ENCODE measurements at places on chromosomes 7 and 10.
A peak's percentile ranks its signal among the peaks of the same experiment; 100 is the strongest.

GRCh38 chr7:149459540-149460452 is 1.1 kb downstream of the ZNF777 start:
- no peak for DNase-seq

GRCh38 chr7:143361552-143362130 is 872 bp downstream of the FAM131B start:
- no peak for DNase-seq

GRCh38 chr7:121913947-121914675 is 41.1 kb downstream of the PTPRZ1 start:
- no peak for DNase-seq

- DNase-seq: peak; percentile 37
Measured at GRCh38 chr7:47088329-47089067, 493.4 kb downstream of the TNS3 start.

DNA sequence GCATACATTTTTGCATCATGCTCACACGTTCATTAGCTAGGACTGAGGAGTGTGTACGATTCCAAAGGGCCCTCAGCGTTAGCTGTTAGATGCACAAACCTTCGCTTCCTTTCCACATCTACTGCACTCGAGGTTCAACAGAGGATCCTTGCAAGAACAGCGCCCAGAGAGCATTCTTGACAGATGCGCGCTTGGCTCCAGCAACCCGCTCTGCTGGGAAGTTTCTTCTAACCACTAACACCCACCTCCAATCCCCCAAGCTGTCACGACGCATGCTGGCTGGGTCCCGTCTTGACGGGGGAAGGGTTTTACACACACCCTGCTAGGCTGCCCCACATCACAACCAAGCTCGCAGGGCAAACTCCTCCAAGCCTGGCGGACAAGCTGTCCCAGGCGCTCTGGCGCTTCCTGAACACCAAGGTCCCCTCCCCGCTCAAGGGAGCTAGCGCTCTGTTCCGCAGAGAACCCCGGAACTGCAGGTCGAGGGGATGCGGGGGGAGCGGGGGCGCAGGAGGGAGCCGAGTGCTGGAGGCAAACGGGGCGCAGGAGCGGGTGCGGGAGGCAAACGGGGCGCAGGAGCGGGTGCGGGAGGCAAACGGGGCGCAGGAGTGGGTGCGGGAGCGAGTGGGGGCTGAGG is 653 bp upstream of the ADRB1 start:
- DNase-seq: no peak

DNA sequence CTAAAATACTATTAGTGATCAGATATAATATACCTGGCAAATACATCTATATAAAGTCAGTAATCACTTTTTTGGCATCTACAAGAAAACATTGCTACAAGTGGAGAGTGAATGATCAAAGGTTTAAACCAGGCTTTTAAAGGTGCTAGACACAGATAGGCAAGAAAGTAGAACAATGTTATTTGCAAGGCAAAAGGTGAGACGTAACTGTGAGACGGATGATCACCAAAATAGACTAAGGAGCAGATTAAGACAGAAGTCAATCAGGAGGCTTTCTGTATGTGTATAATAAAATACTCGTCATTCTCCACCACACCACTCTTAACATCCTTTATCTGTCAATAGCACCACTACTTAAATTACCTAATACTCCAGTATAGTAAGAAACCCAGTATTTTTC is 8.3 kb downstream of the ANXA7 start:
- DNase-seq: no peak

- DNase-seq: no peak
Measured at GRCh38 chr7:77439572-77439971, 23.4 kb upstream of the GSAP start.

DNA sequence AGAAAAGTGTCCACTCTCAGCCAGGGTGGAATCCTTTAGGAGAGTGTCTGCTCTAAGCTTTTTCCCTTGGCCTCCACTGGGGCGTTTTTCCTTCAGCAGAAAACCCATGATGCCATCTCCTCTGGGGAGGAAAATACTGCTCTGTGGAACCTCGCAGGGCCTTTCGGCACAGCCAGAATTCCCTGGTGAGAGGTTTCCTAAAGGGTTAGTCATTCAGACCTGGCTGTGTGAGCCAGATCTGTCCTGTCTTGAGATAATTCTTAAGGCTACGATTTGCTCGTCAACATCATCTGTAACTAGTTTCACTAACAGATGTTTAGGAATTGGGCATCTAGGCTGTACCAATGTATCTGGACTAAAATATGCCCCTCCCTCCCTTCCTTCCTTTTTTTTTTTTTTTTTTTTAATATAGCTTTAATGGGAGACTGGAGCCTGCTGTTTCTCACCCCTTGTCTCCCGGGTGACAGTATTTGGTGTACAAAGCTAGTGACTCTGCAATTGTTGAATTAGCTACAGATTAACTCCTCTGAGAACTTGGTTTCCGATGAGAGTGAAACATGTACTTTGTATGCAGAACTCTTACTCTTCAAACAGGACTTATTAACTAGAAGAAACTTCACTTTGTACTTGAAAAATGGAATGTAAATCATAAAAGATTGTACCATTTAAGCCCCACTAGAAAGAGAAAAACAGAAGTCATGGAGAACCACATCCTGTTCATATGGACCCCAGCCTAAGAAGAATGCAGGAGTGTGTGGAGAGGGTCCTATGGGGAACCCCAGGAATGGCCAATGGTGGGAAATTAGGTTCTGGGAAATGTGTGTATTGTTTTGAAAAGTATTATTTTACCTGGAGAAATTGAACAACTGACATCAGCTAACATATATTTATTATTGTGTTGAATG is 230.9 kb downstream of the CAMK1D start:
- DNase-seq: no peak

DNA sequence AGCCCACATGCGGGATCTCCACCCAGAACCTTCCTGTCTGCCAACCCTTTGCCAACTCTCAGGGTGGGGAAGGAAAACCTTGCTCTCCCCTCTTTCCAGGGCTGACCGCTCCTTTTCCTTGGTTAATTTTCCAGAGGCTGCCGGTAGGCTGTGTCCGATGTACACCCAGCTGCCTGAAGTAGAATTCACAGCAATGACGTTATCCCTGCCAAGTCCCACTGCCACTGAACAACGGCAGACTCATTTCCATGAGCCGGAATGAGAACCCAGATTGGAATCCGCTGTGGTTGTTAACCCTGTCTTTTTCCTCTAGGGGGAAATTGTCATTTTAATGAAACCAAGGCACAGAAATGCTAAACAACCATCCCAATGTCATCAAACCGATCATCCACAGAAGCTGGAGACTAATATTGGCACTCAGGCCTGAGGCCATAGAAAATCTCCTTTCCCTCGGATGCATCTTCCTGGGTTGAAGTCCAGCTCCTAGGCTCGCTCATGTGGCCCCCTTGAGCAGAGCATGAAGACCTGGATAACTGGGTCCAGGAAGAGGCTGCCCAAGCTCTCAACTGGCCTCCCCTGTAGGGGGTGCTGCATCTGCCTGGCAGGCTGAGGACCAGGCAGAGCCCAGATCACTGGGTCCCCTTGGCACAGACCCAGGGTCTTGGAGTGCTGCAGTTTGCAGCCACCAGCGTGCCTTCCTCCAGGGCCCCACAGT is 30.4 kb downstream of the KLRG2 start:
- no peak for DNase-seq

- no peak for DNase-seq
Measured at GRCh38 chr10:30959836-30960210, 71.8 kb downstream of the ZNF438 start.

GRCh38 chr7:132203021-132203420 is 373.2 kb downstream of the PLXNA4 start:
- no peak for DNase-seq

GRCh38 chr7:2507917-2508306 is 11.7 kb upstream of the LFNG start:
- no peak for DNase-seq

DNA sequence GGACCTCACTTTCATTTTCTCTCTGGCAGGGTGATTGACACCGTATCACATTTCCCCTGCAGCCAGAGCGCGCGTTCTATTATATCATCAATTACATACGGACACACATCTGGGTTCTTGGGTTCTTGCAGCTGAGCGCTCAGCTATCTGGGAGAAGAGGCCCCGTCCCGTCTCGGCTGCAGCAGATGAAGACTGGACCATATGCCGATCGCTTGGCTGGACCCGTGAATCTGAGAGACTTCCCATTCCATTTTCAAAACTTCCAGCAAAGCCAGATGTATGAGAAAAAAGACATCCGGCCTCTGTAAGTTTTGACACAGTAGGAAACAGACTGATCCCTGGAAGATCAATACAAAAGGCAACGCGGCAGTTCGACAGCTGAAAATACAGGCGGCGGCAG is 99.8 kb downstream of the JCAD start:
- no peak for DNase-seq

DNA sequence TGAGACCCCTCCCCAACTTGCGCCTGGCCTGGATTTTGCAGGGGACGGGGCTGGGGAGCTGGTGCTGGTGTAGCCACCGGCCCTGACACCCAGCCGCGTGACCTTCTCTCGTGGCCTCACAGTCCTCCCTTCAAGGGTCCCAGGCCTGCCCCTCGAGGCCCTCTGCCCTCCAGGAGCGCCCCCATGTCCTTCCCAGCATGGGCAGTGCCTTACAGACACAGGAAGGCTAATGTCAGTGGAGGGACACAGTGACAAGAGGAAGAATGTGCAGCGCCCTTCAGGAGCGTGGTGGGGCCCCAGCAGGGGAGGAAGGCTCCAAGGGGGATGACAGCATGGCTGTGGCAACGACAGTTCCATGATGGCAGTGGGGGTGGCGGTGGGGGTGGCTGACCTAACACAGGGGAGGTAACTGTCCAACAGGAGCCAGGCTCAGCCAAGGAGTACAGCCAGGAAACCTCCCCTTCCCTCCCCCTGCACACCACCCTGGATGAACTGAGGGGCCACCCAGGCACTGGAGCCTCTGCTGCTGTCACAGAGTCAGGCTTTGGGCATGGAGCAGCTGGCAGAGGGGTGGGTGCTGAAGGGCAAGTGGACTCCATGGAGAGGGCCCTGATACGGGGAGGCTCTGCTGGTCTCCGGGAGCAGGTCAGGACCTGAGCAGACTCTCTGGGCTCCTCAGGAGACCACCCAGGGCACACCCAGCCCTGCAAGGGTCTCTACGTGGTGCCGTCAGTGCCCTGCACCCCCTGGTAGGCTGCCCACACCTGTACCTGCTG is 76.0 kb upstream of the RET start:
- no peak for DNase-seq

DNA sequence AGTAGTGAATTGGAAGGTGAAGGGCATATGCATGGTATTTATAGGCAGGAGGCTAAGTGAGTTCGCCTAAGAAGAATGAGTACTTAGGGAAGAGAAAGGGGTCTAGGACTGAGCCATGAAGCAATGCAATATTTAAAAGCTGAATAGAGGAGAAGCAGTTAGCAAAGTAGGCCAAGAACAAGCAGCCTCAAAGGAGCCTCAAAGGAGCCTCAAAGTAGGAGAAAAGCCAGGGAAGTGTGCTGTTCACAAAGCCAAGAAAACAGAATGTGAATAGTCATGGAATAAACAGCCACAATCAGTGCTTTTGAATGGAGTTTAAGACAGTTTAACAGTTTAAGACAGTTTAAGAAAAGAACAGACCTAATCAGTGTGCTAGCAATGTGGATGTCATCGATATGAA is 762.0 kb downstream of the SORCS1 start:
- DNase-seq: no peak

- DNase-seq: no peak
Measured at GRCh38 chr7:103797647-103798307, 191.7 kb downstream of the RELN start.

DNA sequence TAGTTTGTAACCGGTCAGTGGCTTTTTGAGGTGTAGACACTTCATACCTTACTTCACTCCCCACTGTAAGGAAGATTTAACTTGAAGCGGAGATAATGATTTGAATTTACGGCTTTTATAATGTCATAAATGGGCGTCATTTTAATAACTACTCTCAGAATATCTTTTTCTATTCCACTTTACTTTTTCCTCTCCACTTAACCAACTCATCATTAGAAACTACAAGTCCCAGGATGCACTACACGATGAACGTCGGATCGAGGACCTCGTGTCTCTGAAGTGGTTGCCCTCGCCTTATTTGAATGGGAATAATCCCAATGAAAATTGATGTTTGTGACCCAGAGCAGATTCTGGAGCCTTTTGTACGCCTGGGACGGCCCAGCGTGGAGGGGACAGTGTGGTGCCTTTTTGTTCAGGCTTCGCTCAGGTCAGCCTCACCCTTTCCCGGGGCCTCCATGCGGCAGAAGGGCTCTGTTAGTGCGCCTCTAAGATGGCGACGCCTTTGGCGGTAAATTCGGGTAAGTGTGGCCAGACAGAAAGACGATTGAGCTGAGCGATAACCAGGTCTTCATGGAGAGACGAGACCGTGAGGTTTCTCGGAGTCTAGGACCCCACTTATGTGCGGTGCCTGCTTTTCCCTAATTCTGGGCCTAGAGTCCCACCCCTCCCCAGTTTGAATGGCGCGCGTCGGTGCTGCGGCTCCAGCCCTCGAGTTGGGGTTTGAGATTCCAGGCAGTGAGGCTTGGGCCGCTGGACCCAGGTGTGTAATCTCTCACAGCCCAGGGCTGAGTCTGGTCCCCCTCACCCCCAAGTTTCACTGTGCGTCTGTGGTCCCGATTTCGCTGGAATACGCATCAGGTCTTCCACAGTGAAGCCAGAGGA is at the start of gene NUP205:
TSS of gene NUP205 (plus strand) at position 463 of the 882 bp plus-strand sequence. CDS start at position 491, 28 bp downstream.
- peak; percentile 70 for DNase-seq

- no peak for DNase-seq
Measured at GRCh38 chr7:151374726-151375125, 33.1 kb downstream of the NUB1 start.

DNA sequence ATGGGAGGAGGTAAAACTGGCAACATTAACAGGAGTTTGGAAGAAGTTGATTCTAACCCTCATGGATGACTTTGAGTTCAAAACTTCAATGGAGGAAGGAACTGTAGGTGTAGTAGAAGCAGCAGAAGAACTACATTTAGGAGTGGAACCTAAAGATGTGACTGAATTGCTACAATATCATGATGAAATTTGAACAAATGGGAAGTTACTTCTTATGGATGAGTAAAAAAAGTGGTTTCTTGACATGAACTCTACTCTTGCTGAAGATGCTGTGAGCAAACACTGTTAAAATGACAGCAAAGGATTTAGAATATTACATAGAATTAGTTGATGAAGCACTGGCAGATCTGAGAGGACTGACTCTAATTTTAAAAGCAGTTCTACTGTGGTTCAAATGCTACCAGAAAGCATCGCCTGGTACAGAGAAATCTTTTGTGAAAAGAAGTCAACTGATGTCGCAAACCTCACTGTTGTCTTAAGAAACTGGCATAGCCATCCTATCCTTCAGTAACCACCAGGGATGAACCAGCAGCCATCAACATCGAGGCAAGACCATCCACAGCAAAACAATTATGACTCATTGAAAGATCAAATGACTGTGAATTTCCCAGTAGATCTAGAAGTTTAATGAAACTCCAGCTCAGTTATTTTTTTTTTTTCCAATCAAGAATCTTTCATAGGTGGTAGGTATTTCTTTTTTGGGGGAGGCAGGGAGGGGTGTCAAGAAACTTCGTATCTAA is 20.8 kb downstream of the BRAF start:
- no peak for DNase-seq

- no peak for DNase-seq
Measured at GRCh38 chr7:140928491-140929309, 4.0 kb upstream of the BRAF start.

DNA sequence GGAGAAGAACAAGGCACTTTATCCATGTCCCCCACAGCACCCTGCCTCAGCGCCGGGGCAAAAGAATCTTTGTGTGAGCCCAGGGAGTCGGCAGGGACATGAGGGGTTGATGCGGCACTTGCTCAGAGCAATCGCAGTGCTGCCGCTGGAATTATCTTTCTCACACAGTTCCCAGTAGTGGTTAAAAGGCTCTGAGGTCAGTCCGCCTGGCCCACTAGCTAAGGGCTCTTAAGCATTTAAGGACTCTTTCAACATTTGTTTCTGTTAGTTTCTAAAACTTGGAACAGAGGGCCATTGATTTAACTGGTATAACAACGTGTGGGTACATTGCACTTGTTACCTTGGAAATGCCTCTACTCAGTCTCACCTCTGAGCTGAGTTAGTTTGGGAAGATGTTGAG is 208.0 kb upstream of the C7orf33 start:
- DNase-seq: no peak

Measured in NCI-H1694 (cell line).